ENCODE measurements at places on chromosomes 12 and 14.

- no peak for DNase-seq
These were observed 11.0 kb downstream of the OR6S1 start for GRCh38 chr14:20630340-20631022.

DNA sequence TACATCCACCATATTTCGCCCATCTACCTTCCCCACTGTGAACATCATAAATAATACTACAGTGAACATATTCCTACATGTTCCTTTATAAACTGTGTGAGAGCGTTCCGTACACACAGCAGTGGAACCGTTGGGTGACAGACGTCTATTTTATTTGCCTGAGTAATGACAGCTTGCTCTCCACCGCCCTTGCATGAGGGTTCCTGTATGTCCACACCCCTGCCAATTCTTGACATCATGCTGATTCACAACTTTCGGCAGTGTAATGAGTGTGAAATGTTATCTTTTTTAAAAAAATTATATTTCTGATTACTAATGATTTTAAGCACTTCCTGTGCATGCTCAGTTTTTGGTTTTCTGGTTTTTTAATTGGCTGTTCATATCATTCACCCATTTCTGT, 4.3 kb upstream of the RAD52 start:
- no peak for DNase-seq

- no peak for DNase-seq
These were observed 4.7 kb upstream of the KRT79 start for GRCh38 chr12:52838609-52839435.

GRCh38 chr14:65824285-65824977, 411.9 kb downstream of the FUT8 start:
- peak; percentile 24 for DNase-seq

- DNase-seq: no peak
These were observed 32.7 kb downstream of the DEPDC4 start for GRCh38 chr12:100234166-100234565.

GRCh38 chr12:38662829-38663228, 242.6 kb downstream of the CPNE8 start:
- no peak for DNase-seq

GRCh38 chr14:101630056-101630965, 69.0 kb downstream of the DIO3 start:
- DNase-seq: no peak

GRCh38 chr12:19712041-19712440, 272.7 kb downstream of the AEBP2 start:
- peak; percentile 50 for DNase-seq

DNA sequence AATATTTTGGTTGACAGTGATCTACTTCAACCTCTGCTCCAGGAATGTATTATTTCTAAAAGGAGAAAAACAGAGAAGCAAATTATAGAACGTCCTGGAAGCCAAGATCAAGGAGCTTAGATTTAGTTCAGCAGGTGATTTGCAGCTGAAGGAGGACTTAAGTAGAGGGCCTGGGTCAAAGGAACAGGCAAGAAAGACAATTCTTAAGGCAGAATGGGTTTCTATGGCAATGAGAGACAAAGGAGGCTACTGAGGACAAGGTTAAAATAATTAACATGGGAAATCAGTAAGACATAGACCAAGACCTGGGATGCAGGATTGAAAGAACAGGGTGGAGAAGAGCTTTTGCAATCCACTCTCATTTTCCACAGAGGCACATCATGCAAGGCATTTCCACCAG, 2.4 kb upstream of the SNW1 start:
- DNase-seq: no peak

- no peak for DNase-seq
These were observed 3.3 kb upstream of the CCND2 start for GRCh38 chr12:4270016-4270830.

- DNase-seq: no peak
These were observed 671 bp upstream of the DIO3 start for GRCh38 chr14:101560534-101561113.

DNA sequence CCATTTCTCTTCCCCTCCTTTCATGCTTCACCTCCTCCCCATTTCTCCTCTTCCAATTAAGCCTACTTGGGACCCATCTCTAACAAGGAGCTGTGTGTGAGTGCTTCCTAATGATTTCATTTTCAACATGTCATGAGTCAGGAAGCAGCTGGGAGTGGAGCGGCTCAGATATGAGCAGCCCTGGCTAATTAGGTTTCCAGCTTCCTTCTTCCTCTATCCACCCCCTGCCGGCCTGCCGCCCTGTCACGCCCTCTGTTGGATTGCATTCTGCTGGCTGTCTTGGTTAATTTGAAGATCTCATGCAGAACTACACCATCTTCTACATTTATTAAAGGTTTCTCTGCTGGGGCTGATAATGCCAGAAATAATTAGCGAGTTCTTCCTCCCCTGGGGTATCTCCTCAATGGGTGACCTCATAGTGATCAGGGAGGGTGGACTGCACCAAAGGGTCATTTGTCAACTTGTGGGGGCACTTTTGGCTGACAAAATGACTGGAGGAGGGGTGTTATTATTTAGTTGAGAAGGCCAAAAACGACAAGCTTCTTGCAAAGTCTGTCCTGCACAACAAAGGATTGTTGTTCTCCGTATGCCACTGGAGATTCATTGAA, 300.9 kb upstream of the SRRM4 start:
- no peak for DNase-seq

GRCh38 chr14:51564460-51564859, 87.2 kb upstream of the FRMD6 start:
- no peak for DNase-seq

- DNase-seq: no peak
These were observed 72.5 kb downstream of the TRAF3 start for GRCh38 chr14:102849526-102850379.

DNA sequence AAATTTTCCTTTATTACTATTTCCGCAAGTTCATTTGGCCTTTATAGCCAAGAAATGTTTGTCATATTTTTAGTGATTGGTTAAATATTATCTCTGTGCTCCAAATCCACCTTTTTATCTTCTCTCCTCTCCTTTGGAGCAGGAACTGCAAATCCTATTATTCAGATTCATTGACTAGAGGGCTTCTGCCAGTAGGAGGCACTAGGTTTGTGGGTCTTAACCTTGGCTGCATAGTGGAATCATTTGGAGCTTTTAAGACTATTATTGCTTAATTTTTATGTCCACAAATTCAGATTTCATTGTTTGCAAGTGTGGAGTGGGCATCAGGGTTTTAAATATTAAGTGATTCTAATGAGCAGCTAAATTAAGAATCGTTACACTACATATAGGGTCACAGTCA, 75.3 kb upstream of the SYT10 start:
- no peak for DNase-seq

- no peak for DNase-seq
These were observed 106.9 kb downstream of the STXBP6 start for GRCh38 chr14:24943024-24943423.
